Subcutaneous adipose tissue (tissue), 4 donors: ENCODE measurements at places on chromosomes 5 and 9. TPM values are rescaled to one million over a fixed set of nuclear protein-coding genes. Genes with fewer than 3 reads are reported as not detected.

PDLIM4 gene
- total RNA-seq, result 16.3 TPM

CDHR2 gene
- not detected for total RNA-seq

ASPN gene
- 18.4 TPM for total RNA-seq

CDH9 gene
- not detected for total RNA-seq

NMUR2 gene
- total RNA-seq, result not detected

MYO10 gene
- 8.7 TPM for total RNA-seq

SLC34A1 gene
- not detected for total RNA-seq

RAD1 gene
- total RNA-seq, result 13.2 TPM

NUTM2G gene
- not detected for total RNA-seq

IL3 gene
- not detected for total RNA-seq

PHF24 gene
- total RNA-seq, result not detected

ABO gene
- 0.85 TPM for total RNA-seq

RGS7BP gene
- 2.6 TPM for total RNA-seq

GFRA3 gene
- total RNA-seq, result 0.22 TPM

CANX gene
- total RNA-seq, result 430 TPM

DNAI1 gene
- total RNA-seq, result not detected

RNF180 gene
- 11.9 TPM for total RNA-seq
